ENCODE measurements at places on chromosomes 11 and 22.
A peak's percentile ranks its signal among the peaks of the same experiment; 100 is the strongest.

DNA sequence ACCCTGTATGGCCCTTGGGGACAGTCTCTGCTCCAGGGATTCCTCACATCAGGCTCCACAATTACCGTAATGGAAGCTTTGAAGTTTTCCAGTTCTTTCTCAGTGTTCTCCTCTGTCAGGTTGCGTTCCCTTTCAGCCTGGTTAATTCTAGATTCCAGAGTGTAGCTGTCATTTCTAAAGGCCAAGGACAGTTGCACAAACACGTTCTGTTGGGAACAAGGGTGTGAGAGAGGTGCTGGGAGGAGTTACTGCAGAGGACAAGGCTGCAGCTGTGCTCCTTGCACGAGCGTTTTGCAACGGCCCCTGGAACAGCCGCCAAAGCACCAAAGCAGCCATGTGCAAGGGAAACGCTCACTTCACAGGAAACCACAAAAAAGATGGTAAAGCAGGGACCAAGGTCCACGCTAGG lies 35.9 kb upstream of the LYVE1 start:
- DNase-seq, result no peak

GRCh38 chr11:102214623-102215022 lies 102.7 kb upstream of the BIRC3 start:
- DNase-seq, result no peak

GRCh38 chr11:56911312-56911711 lies 77.4 kb upstream of the OR5AK2 start:
- no peak for DNase-seq

DNA sequence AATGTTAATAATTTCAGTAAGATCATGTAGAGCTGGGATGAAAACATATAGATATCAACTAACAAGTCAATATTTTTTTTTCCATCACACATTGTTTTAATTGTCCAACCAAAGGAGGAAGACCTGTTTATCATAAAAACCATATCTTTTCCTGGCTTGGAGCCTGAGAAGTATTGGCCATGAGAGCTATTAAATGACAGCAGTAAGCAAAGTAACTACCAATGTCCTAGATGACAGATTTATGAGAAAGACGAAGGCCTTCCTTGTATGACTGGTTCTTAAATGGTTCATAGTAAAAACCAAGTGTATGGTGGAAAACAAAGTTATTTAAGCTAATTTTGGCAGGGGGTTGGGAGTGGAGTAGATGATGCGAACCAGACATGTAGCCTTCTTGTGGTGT lies 1147.1 kb upstream of the TENM4 start:
- no peak for DNase-seq

DNA sequence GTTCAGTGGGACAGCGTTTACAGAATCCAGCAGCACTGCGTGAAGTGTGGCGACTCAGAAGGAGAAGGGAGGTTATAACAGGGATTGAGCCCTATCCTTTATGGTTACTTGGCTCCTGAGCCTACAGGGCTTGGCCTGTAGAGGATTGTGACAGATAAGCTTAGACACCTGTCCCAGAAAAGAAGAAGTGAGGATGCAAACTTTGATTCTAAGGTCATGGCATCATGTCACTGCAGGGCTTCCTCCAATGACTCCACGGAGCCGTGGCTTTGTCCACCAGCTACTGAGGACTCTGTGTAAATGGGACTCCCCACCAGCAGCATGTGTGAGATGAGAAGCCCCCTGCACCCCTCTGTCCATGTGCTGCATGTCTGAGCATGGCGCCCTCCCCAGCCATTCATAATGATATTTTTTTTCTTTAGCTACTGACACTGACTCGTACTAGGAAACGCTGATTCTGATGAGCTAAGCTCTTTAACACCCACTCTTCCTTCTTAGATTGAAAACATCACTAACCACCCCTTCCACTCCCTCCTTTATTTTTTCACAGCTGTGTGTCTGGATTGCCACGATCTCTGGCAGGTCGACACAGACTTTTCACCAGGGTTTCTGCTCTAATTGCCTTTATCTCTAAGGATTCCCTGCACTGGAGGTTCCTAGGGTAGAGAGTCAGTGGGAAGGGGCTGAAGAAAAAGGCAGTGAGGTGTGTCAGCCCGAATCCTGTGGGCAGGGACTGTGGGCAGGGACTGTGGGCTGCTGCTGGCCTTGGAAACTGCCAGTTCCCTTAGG lies 65.5 kb upstream of the TTC12 start:
- no peak for DNase-seq

- no peak for DNase-seq
Observed at GRCh38 chr22:44449061-44449682, 48.9 kb downstream of the RTL6 start.

DNA sequence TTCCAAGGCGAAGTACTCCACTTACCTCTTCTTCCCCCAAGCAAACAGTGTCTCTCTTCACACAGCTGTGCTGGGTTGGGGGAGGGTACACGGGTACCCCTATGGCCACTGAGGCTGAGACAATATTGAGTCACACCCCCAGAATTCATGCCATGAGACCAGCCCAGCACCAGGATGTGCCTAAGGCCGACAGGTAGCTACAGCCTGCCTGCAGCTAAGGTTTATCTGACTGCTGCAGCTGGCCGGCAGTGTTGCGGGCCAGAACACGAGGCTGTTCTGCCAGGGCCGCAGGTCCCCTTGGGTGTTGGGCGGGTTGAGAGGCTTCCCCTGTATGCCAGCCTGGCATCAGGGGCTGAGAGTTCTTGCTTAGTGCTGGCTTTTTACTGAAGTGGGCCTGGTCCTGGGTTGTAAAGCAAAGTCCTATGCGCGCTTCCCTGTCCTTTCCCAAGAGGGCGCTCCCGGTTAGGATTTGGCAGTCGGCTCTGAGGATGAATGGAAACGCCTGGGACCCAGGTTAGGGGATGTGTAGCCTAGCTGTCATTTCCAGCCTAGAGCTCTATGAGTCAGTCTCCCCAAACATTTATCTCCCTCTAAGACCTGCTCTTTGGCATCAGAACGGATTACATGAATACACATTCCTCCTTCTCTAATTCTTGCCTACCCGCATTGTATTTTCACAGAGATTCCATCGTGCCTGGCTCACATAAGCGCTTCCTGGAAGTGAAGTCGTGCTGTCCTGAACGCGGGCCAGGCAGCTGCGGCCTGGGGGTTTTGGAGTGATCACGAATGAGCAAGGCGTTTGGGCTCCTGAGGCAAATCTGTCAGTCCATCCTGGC lies 7.1 kb downstream of the USP18 start:
- DNase-seq, result peak; percentile 51

- DNase-seq, result no peak
Observed at GRCh38 chr11:117910525-117910924, 18.7 kb downstream of the TMPRSS13 start.

- peak; percentile 84 for DNase-seq
Observed at GRCh38 chr11:67277231-67277961, 11.1 kb downstream of the GRK2 start.

GRCh38 chr22:41237707-41238569 lies 2.8 kb downstream of the CHADL start:
- peak; percentile 74 for DNase-seq
